ENCODE measurements at places on chromosomes 11 and 22.

- no peak for DNase-seq
Measured at GRCh38 chr11:82458761-82459160, 274.9 kb downstream of the FAM181B start.

DNA sequence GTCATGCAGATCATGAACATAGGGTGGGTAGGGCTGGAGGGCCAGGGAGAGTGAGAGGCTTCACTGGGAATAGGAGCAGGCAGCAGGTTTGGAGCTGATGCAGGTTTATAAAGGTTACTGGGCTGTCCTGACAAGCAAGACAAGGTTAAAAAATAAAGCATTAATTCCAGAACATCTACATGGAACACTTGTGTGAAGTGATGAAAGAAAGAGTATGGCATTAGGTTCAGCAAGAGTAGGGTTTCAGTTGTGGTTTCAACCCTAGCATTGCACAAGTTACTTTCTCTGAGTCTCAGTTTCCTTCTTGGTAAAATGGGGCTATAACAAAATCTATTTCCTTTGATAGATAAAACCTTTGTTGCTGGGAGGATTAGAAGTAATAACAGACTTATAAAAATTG is 114.6 kb upstream of the SESN3 start:
- no peak for DNase-seq

DNA sequence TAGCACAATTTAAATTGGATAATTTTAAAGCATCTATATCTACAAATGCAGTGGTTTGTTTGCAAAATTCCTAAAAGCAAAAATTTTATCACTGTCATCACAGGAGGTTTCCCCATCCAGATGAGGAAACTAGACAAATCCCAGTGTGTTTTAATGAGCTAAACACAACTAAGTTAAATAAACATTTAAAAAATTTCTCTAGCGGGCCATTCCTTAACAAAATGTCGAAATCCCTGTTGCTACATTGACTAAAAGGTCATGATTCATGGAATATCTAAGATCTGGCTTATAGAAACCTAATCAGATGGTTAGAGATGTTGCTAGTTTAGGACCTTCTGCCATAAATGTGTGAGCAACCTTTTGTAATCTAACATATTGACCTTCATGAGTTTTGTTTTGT is 107.3 kb upstream of the BDNF start:
- no peak for DNase-seq

DNA sequence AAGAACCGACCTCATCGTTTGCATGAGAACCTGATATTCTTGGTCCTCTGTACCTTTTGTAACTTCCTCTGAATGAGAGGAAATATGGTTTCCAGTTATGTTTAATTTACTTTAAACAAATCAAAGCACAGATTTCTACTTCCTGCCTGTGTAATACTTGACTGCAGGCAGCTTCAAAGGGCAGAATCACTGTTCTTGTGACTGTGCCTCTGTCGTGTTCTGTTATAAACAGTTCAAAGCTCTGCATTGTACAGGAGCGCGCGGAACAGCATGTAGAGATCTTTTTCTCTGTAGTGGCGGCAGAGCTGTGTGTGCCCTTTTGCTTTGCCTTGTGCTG is 73.2 kb upstream of the CLDN5 start:
- DNase-seq = no peak

GRCh38 chr11:119396835-119397234 is 15.3 kb upstream of the USP2 start:
- DNase-seq = no peak

GRCh38 chr22:37626144-37626543 is 13.3 kb upstream of the SH3BP1 start:
- no peak for DNase-seq

- DNase-seq = no peak
Measured at GRCh38 chr22:31206896-31207687, 5.0 kb upstream of the LIMK2 start.

DNA sequence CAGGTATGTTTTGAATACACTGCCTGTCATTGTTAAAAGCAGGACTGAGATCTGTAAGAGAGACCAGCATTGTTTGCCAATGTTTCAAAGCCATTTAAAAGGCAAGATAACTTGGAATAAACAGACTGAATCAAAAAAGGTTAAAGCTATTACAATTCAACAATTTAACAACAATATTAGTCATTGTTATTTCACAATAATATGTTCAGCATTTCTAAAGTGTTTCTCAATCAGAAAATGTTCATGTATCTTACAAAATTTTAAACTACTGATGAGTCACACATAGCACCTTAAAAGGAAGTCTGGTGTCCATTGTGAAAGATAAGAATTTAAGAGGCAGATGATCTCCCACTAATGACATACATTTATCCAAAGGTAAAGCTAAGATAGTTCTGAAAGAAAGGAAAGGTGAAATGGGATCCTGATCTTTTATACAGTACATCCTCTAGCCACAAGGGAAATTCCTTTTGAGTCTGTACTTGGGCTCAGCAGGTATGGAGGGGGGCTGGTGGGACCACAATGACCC is 79.7 kb downstream of the MAML2 start:
- no peak for DNase-seq

DNA sequence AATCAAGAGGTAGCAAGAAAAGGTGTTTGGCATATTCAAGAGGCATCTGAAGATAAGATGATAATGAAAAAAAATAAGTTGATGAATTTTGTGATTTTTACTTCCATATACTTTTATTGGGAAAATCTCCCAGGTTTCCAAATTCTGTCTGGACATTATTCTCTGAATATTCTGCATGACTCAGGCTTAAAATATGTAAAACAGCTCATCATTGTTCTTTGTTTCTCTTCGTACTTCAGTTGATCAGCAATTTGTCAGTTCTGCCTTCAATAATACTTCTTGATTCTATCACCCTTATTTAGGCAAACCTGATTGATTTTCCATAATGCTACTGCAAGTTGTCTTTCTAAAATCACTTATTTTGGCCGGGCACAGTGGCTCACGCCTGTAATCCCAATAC is 30.2 kb downstream of the GTF2H1 start:
- DNase-seq = no peak

- no peak for DNase-seq
Measured at GRCh38 chr11:10655227-10655626, 38.3 kb downstream of the IRAG1 start.

- DNase-seq = no peak
Measured at GRCh38 chr22:37462436-37462835, 23.7 kb downstream of the MFNG start.

GRCh38 chr11:100638648-100639047 is 48.4 kb upstream of the ARHGAP42 start:
- DNase-seq = no peak

GRCh38 chr11:84476581-84476980 is 1150.6 kb downstream of the DLG2 start:
- DNase-seq = no peak

- no peak for DNase-seq
Measured at GRCh38 chr11:130560000-130560780, 111.7 kb downstream of the ADAMTS15 start.

DNA sequence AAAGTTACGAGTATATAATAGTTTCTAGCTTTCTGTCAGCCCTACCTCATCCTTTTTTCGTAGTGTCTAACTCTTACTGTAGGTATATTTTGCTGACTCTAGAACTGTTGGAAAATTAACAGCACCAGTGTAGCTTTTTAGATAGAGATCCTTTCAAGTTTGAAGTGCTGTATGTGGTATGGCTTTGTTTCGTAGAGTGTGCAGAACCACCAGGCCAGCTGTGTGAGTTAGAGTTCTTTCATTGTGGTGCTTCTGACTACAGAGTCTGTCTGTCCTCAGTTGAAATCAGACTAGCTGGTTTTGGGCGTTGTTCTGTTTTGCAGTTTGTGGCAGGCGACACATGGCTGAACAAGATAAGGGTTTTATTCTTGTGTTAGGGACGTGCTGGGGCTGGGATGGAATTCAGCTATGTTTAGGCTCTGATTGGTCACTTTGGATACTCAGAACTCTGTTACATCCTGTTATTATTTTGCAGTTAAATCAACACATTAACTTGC is 3.2 kb downstream of the ARHGEF12 start:
- no peak for DNase-seq

GRCh38 chr22:20117633-20118299 is 740 bp upstream of the TRMT2A start:
- DNase-seq = peak; percentile 57

- DNase-seq = no peak
Measured at GRCh38 chr11:11569936-11570491, 51.8 kb downstream of the GALNT18 start.

DNA sequence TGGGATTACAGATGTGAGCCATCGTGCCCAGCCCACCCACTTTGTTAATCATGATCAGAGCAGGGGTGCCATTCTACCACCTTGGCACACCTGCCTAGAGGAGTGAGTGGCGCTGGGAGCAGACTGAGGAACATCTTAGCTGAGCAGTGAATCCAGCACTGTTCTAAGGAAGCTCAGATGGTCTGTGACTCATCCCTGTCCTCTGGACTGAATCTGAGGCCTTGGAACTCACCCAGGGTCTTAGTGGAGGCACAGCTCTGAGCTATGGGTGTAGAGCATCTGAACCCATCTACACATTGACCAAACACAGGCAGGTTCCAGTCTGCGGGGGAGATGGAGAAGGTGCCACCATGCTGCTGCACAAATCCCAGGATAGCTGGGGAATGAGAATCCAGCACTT is 14.9 kb downstream of the PGAP2 start:
- DNase-seq = no peak

- no peak for DNase-seq
Measured at GRCh38 chr11:1949922-1950321, 2.8 kb downstream of the MRPL23 start.

DNA sequence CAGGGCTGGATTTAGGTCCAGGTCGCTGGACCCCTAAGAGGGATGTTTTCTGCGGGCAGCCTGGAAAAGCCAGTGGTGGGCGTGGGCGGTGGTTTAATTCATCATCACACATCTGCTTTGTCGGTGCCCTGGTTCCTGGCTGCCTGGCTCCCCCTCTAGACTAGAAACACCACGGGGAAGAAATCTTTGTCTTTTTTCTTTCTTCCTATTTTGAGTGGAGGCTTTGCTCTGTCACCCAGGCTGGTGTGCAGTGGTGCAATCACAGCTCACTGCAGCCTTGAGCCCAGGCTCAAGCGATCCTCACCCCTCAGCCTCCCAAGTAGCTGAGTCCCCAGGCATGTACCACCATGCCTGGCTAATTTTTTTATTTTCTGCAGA is 86.6 kb upstream of the LINC01488 start:
- no peak for DNase-seq

- DNase-seq = no peak
Measured at GRCh38 chr11:62501432-62501891, 45.1 kb downstream of the AHNAK start.
